Memory B cell (primary cell): ENCODE measurements at places on chromosomes 7 and 10.

DNA sequence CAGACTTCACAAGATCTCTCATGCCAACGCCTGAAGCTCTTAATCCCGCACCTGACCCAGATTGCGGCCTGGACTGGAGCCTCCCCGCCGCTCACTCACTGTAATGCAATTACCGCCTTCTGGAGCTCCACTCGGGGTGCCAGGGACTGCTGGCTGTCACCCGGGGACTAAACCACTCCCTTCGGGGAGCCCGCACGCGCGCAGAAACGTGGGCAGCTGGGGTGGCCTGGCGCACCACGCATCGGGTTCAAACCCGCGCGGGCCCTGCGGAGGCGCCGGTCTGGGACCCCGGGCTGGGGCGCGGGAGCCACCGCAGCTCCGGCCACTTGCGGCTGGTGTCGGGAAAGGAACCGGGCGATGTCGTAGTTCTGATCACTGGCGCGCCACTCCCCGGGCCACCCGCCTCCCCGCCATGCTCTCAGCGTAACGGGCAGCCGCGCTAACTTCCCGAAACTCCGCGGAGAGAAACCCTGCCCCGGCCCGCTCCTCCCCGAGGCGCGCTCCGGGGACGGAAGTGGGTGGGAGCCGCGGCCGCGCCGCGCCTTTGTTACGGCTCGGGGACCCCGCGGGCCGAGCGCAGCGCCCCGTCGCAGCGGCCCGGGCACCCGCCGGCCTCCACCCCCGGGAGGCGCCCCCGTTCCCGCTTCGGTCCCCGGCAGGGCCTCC, 100.3 kb upstream of the SVIL start:
- DNase-seq = peak; percentile 11

DNA sequence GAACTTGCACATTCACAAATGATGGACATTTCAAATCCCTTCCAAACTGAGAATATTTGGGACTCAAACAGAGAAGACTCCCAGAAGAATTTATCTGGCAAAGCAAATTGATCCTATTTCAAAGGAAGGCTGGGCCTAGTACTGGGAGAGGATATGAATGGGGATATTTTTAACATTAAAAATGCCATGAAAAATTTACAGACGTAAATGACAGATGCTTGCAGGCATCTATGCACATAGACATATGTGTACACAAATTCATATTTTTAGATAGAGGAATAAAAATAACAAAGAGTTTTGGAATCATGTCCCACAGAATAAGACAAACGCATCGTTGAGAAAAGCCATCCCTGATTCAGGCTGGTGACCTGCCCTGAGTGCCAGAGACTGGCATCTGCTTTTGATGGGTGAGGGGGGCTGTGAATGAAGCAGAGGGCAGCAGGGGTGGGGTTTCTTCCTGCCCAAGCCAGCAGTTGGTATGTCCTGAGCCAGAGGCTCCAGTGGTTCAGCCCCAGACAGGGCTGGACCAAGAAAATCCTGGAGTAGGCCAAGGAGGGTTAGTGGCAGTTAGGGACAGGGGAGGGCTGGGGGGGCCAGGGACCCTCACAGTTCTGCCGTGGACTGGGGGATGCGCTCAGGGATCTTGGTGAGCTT, 138.5 kb downstream of the SLIT1 start:
- no peak for DNase-seq

GRCh38 chr7:135934651-135935050, 42.5 kb downstream of the MTPN start:
- no peak for DNase-seq

DNA sequence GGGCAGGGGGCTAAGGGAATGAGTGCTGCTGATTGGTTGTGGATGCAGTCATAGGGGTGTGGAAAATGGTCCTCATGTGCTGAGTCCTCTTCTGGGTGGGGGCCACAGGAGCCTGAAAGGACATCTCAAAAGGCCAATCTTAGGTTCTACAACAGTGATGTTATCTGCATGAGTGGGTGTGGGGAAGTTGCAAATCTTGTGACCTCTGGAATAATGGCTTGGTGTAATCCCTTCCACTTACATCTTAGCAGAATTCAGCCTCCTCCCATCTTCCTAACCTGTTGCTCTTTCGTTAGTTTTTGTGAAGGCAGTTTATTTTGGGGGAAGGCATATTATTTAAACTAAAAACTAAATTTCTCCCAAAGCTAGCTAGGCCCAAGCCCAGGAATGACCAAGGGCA, 42.0 kb upstream of the OIT3 start:
- DNase-seq = no peak

- no peak for DNase-seq
Observed at GRCh38 chr10:110327262-110327914, 22.7 kb upstream of the SMNDC1 start.

DNA sequence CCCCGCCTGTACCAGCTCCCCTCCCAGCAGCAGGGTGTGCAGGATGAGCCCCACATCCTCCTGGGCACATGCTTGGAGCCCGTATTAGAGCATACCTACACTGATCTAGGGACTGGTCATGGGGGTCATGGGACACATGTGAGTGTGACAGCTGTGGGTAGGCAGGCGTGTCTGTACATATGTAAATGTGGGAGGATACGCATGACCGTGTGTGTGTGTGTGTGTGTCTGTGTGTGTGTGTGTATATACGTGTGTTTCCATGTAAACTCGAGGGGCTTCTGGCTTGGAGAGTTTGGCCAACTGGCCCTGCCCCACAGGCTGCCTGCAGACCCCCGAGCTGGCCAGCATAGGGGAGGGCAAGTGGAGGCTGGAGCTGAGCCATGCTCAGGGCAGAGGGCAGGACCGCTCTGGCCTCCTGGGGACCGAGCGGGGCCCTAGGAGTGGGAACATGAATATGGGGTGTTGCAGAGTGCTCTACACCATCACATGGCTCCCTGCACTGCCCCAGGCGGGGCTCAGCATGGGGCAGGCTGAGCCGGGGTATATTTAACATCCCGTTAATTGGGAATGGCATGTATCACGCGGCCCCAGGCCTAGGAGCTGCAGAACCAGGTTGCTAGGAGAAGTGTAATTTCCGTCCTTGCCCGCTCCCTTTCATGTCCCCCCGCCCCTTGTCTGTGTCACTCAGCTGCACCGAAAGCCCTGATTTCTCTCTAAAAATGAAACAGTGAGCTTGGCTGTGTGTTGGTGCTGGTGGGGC, 152.7 kb upstream of the PCBD1 start:
- no peak for DNase-seq

DNA sequence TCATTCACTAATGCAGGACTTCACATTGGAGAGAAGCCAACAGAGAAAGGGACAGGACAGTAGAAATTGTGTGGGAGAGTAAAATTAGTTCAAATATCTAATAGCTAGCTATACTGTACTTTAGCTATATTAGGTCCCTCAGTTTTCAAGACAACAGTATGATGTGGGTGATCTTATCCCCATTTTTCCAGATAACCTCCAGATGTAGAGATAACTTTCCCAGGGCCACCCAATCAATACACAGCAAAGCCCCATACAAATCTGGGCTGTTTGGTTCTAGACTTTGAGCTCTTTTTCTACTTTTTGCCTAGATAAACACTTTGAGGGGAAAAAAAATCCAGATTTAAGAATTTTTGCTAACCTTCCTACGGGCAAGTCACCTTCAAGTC, 482 bp upstream of the CLDN12 start:
- DNase-seq = no peak

DNA sequence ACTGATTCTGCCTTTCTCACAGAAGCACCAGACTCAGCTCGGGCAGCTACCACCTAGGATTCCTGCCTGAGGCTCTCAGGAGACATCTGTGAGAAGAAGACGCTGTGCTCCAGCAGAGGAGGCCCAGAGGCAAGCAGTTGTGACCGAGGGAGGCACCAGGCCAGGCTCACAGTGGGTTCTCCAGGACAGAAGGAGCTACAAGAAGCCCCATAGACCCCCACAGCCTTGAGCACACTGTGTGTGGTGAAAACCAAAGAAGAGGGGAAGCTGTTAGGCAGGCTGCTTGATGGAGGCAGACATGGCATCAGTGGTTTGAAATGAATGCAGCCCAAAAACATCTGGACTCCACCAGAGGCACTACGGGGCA, 198.8 kb downstream of the GRID1 start:
- DNase-seq = no peak
